ENCODE measurements at places on chromosomes 2 and 18. TPM values are rescaled to one million over a fixed set of nuclear protein-coding genes. Genes with fewer than 3 reads are reported as not detected.

APCDD1 gene
- total RNA-seq = 6.8 TPM

AQP4 gene
- total RNA-seq = not detected

DNA sequence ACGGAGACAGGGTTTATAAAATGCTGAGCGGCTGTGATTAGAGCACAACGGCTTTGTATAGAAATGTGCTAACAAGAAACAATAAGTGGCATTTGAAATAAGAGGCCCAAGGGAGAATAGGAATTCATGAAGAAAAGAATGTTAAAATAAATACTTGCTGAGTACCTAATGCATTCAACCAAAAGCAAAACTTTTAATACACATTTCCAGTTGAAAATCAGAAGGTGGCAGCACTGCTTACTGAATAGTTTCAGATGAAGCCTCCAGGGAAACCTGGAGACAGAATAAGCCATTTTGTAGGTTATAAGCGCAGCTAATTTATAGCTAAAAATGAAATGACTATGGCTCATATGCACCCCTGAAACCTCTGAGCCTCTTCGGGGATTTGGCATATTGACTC is 286.6 kb downstream of the DPP10 start:
- DNase-seq = no peak

PJVK gene
- not detected for total RNA-seq

DNA sequence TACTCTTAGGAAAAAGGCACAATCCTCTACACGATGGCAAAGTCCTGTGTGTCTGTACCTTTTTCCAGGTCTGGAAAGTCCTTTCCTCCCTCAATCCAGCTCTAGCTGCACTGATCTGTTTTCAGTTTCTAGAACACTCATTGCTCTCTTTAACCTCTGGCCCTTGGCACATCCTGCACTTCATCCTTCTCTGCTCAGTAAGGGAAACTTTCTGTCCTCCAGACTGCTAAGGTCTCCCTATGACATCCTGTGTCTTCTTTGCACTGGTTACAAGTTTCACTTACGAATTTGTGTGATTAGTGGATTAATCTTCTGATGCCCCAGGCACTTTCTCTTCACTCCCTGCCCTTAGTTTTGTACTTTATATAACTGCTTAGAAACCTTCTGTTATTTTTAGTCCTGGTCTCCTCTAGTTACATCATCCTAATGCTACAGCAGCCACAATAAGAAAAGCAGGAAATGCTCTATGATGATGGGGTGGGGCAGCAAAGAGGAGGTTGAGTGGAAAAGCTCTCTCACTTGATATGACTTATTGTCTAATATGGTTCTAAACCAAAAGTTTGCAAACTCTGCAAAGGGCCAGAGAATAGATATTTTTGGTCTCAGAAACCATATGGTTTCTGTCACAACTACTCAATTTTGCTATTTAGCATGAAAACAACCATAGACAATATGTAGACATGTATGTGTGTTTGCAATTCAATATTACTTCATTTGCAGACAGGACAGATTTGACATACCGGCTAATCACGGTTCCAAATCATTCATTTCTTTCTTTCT is 568.2 kb downstream of the THSD7B start:
- peak; percentile 20 for DNase-seq

DNA sequence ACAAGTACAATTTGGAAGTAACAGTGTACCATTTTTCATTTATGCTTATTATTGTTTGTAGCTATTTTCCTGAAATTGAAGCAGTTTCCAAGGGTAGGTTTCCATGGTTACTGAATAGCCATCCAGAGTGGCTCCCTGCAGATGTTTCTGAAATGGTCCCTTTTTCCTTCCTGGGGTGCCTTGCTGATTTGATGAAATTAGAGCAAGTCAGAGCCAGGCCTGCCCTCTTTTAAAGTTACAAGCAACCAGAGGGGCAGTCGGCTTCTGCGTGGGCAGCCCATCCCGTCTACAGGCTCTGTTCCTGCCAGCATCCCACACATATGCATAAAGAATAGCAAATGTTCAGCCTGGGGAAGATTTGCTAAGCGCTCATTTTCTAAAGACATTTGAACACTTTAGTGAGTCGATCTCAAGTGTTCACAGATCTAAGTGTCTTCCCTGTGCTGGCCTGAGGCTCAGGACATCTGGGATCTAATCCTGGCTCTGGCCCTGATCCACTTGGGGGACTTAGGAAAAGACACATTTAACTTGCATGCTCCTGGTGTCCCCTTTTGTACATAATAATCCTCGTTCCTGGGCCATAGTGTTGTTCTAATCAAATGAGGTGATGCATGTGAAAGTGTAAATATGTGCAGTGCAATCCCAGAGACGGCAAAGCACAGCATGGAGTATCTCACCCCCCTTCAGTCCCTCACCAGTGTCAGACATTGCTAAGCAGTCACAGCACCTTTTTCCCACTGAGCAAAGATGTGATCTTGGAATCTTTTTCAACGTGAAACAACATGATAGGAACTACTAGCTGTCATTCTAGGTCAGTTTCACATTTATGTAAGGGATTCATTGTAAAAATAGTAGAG is 92.2 kb downstream of the STPG4 start:
- DNase-seq = no peak

All from M059J (cell line).